ENCODE measurements at places on chromosomes 11 and 22.

DNA sequence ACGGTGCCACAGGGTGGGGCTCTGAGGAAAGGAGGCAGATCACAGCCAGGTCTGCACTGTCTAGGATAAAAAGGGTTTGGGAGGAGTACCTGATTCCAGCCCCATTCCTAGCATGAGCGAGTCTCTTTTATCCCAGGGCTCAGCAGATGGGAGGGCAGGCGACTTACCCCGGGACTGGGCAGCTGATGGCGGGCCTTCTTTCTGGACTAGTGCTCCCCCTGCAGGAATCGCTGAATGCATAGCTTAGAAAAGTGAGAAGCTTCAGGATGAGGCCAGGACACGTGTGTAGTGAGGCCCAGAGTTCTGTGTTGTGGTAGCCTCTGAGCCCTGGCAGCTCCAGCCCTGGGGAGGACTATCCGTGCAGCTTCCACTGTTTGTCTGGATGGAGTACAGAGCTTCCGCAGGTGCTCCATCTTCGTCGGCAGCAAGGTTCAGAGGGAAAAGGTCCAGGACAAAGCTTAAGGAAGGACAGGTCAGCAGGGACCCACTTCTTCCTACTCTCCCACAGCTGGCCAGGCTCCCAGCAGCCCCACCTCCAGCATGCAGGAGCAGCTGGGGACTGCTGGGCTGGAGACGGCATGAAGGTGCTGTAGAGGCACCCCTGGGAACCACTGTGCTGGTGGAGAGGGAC lies 30.4 kb downstream of the COMMD9 start:
- DNase-seq, result no peak

DNA sequence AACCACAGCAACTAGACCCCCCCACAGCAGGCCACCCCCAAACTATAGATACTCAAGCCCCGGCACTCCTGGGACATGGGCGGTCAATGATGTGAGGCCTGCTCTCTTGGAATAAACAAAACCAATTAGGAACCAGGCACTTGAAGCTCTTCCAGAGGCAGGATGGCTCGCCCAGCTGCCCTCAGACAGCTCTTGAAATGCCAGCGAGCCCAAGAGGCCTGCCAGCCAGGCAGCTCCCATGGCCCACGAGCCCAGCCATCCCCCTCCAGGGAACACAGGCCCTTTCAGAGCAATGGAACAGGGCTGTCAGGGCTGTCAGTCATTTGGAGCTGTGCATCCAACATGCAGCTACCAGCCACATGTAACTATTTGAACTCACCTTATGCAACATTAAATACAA lies 34.0 kb upstream of the TFIP11 start:
- DNase-seq, result no peak

GRCh38 chr22:47030143-47030661 lies 267.8 kb downstream of the TBC1D22A start:
- no peak for DNase-seq

GRCh38 chr11:128412847-128413791 lies 174.2 kb downstream of the ETS1 start:
- DNase-seq, result no peak

DNA sequence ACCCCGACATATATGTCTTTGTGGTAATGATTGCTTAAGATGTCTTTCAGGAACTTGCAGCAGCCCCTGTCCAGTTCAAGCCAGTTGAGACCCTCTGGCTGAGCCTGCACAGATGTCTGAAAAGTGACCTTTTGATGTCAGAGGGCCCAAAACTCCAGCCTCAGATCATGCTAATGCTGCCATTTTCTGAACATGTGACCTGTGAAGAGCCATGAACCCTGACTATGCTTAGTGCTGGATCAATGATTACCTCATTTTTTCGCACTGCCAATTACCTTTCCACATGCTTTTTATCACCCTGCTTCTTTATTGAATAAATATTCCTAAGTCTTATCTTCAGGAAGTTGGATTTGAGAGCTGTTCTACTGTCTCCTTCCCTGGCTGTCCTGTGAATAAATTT lies 6.9 kb upstream of the CYP2R1 start:
- DNase-seq, result no peak

Measured in HS-27A (cell line).